ENCODE measurements at places on chromosomes 6 and 20.
A peak's percentile ranks its signal among the peaks of the same experiment; 100 is the strongest.

DNA sequence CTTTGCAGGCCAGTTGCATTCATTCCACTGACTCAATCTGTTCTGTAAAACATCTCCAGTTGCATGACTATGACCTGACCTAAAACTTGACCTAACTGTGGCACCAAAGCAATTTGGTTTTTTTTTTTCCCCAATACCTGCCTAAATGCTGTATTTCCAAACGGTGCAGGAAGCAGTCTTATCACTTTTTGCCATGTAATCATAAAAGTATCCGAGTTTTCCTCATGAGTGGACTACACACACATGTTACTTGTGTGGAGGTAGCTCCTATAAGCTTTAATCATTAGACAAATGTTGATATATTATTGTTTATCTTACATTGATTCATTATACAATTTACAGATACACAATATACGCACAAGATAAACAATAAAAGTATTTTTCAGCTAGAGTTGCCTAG is 373.7 kb downstream of the BTBD3 start:
- DNase-seq: no peak

DNA sequence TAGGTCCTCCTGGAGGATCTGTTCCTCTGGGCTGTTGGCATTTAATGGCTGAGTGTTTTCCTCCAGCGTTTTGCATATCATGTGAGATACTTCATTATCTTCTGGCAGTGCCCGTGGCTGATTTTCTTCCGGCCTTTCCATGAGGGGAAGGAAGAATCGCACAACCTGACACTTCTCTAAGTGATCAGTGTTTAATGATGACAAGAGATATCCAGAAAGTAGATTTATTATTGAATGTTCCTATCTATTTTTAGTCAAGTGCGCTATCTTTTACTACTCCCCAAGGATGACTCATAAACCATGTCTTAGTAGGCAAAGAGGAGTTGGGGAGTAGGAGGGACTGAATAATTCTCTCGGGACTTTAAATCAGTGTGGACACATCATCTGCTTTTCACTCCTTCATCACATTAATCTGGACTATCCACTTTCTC is 149.7 kb downstream of the PLCB4 start:
- DNase-seq: no peak

- no peak for DNase-seq
These were observed 163.9 kb downstream of the FAXC start for GRCh38 chr6:99185525-99185924.

GRCh38 chr20:14312001-14312400 is 25.4 kb downstream of the FLRT3 start:
- no peak for DNase-seq

DNA sequence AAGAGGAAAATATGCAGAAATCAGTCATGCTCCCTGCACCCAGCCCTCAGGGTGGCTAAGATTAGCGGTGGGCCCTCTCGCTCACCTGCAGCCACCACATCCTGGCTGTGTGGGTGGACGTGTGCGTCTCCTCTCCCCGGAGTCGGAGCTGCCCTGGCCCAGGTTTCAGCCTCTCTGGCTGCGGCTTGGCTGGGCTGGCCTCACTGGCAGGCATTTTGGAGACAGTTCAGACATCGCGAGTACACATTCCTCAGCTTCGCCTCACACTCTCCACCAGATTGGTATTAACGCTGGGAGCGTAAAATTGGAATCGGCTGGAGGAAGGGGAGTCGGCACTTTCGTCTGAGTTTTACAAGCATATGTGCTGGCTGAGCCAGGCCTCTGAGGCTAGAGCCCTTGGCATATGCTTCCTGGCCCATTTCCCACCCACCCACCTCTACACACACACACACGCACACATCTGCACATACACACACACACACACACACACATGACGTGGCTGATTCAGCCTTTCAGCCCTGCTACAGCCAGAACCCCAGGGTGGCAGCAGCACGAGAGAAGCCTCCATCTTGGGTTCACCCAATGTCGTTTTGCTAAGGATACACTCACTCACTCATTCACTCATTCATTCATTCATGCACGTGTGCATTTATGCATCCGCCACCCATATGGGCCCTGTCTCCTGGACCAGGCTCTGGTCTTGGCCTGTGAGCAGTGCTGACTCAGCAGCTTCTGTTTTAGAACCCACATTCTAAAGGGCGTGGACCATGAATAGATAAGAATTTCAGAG is 42.9 kb downstream of the BCAS4 start:
- DNase-seq: peak; percentile 96

DNA sequence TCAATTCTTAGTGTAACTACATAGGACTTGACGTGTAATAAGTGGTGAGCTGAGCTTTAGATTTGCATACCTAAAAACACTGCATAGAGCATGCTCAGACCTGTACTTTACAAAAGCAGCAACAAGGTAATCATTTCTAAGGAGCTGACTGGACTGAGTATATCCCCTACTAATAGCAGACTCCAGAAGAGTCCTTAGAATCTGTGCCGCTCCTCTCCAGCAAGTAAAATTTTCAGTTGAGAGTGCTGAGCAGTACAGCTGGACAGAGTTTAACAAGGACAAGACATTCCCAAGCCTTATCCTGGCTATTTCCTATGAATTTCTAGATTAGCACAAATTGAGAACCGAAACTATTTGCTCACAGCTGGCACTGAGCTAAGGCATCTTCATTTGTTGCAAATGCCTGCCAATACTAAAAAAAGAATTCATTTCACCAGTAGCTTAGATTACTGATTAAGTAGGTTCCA is 26.1 kb upstream of the KLHL31 start:
- no peak for DNase-seq

DNA sequence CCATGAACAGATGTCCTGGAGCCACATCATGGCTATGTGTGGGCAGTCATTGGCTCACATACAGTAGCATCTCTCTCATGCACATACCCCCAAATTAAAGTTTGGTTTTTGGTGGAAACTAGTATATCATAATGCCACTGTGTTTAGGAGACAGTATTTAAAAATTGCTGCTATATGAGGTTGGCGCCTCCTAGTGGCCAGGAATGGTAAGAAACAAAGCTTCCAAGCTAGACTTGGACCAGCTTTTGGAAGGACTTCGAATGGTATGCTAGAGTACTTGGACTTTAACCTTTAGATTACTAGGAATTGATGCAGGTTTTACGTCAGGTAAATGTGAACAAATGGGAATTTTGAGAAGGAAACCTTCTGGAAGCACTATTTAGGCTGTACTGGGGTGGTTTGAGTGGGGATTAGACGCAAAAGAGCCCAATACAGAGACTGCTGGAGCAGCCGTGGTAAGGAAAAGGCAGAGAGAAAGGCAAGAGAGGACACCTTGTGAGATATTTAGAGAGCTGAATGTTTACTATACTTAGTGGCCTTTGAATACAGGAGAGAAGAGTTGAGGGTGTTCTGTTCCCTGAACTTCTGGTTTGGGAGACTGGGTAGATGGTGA is 23.8 kb downstream of the PRSS35 start:
- no peak for DNase-seq

DNA sequence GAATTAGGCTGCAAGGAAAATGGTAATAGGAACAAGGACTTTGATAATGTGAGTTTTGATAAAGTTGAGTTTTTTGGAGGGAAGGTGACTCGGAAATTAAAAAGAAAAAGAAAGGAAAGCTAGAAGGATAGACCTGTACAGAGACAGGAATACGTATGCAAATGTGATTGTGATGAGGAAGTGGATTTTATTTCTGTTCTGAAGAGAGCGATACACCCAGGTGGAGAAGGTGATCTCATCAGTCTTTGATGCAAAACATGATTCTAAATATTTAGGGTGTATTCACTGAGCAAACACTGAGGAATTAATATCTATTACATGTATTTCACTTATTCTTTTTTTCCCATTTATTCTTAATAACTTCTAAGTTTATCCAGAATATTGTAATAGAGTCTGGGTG is 9.2 kb upstream of the PLEKHG1 start:
- DNase-seq: no peak

DNA sequence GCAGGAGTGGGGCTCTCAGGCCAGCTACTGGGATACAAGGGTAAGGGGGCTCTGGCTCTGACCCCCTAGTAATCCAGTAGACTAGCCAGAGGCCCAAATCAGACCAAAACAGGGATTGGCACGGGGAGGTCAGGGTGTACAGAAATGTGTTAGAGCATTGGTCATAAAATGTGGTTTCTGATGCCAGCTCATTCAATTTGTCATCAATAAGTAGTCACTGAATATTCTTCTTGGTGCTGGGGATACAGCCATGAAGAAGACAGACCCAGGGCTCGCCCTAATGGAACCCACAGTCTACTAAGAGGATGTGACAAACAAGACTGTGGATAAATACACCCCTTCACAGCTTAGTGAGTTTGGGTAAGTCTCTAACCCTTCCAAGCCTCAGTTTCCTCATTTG is 11.1 kb downstream of the MAP1LC3A start:
- DNase-seq: no peak

GRCh38 chr6:72420409-72420808 is 201.5 kb upstream of the KCNQ5 start:
- no peak for DNase-seq

DNA sequence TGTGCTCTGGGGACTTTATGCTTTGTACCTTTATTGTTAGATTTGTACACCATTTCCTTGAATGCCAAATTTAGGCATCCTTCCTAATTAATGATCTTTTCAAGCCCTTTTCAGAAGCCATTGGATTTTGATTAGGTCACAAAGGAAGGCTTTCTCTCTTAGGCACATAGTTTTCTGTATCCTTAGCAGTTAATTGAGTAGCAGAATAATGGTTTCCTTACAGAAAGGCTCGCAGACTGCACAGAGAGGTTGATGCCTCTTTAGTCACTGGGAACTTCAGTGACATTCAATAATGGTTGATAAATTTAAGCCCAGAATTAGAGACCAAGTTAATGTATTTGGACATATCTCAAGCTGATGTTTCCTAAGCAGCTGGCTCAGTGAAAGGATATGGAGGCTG is 139.1 kb upstream of the VGLL2 start:
- DNase-seq: no peak

DNA sequence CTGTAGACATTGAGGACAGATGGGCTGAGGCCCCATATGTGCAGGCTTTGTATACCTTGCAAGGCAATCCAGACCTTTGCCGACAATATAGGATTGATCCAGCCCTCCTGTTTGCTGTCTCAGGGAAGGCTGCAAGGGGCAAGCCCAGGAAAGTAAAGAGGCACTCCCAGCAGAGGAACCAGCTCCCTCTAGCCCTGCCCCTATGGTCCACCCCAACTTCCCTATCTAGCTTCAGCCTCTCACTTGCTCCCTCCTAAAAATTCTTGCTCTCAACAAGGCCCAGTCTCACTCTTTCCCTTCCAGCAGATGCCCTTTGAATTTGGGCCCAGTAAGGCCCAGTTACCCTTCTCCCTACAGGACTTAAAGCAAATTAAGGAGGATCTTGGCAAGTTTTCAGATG is 92.6 kb downstream of the JARID2 start:
- no peak for DNase-seq

All from astrocyte of the cerebellum (primary cell).